ENCODE measurements at places on chromosomes 3 and 15.

DNA sequence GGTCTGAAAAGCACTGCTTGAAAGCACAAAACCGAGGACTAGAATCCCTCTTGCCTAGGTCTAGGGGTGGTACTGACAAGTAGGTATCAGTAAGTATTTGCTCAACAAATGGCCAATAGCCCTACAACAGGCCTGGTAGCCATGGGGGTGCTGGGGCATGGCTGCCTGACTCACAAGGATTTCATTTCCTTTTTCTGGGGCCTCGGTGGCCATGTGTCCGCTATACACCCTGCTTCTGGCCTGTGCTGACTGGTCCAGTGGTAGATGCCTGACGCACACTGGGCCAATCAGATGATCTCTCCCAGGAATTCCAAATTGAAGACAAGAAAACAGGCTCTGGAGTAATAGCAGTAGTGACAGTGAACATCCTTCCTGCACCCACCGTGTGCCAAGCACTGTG, 29.4 kb downstream of the MELTF start:
- no peak for DNase-seq

DNA sequence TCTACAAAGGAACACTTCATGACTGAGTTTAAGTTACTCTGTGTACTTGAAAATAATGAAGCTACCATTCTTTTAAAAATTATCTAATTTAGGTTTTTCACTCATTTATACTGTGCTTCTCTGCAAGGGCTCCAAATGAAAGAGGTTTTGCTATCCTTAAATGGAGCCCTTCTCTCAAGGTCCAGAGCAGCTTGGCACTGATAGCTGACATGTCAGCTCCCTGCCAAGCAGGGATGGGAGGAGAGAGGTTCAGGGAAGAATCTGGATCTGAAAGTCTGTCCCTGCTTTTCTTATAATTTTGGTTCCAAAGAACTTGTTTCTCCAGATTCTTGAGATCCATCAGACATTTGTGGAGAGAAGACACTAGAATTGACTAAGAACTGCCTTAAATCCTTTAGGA, 39.1 kb downstream of the MRPS11 start:
- DNase-seq, result no peak

GRCh38 chr3:87247430-87247773, 20.3 kb downstream of the CHMP2B start:
- no peak for DNase-seq

DNA sequence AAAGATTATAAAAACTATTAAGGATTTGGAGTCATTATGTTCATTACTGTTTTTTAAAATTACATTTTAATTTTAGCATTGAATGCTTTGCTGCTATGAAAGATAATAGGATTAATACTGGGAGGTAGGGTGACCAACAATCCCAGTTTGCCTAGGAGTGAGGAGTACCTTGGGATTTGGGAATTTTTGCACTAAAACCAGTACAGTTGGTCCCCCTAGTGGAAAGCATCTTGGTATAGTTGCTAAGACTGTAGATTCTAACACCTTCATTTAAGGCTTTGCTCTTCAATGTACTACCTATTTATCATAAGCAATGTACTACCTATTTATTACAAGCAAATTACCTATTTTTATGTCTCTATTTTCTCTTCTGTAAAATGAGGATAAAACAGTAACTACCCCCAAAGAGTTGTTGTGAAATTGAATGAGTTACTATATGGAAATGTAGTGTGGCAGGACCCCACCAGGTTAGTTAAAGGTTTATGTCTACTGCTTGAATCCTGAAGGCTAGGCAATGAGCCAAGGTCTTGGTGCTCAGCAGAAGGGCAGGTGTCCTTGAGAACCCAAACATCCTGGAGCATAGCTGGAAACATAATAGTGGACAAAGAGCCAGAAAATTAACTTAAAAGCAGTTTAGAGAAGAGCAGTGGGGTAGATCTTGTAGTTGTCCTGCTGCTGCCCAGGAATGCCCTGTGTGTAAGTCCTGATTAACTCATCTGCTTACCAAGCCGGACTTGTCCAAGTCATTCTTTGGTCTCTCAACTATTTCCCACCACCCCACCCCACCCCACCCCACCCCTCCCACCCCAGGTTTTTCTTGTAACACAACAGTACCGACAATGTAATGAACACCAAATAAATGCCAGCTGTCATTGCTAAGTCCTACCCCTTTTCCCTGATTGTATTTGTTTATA, 49.2 kb upstream of the NMD3 start:
- no peak for DNase-seq

- no peak for DNase-seq
Observed at GRCh38 chr3:129248286-129248979, 973 bp upstream of the COPG1 start.

DNA sequence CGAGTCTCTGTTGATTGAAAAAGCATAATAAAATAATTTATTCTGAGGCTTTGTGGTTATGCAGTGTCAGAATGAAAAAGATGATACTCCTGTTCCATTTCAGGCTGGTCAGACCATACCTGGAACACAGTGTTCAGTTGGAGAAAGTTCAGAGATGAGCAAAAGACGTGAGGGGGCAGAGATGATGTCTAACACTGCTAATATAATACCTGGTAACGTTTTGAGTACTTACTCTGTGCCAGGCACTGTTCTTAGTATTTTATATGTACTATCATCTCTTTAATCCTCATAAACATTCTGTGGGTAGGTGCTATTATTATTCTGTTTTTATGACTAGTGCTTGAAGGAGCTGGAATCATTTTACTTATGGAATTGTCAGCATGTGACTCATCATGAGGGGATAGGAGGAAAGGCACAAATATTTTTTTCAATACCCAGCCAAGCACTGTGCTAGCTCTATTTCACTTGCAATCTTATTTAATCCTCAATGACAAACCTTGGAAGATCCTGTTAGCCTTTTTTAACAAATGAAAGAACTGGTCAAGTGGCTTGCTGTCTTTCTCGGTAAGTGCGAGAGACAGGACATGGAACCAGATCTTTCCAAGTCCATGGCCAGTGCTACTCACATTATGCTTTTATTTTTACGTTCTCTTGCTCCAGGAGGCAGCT, 31.8 kb downstream of the IQGAP1 start:
- DNase-seq, result no peak

- peak; percentile 64 for DNase-seq
Observed at GRCh38 chr3:71454512-71455403, 128.8 kb downstream of the FOXP1 start.

DNA sequence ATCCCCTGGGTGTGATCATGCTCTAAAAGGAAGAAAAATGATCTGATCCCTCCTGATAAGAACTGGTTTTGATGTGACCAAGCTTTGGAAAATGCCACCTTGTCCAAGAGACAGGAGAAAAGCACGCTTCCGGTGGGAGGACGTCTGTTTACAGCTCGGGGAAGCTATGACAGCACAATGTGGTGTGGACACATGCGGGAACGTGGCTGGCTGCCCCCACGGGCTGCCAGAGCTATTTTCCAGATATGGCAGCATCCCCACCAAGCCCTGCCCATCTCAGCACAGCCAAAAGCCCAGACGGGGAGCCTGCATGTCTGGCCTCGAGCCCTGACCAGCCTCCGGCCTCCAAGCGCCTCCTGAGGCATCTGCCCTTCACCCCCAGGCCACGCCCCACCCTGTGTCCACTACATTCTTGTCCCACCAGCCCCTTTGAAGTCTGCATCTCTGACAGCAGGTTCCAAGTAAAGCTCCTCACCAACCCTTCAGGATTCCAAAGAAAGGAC, 63.2 kb upstream of the HRH1 start:
- DNase-seq, result no peak

DNA sequence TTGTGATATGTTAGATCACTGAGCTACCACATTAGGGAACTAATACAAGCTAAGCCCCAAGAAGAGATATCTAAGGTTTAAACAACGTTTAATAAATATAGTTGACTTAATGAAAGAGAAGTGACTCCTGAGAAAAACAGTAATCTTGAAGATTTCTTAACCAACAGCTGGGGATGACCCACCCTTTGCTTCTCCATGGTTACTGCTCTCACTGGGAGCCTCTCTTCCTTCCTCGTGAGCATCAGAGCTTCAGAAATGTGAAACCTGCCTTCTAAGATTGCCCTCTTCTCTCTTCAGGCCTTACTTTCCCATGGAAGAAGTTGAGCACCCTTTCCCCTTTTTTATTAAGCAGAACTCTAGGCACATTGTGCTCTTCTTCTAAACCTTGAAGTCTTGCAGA, 132.2 kb upstream of the NR2E3 start:
- no peak for DNase-seq

DNA sequence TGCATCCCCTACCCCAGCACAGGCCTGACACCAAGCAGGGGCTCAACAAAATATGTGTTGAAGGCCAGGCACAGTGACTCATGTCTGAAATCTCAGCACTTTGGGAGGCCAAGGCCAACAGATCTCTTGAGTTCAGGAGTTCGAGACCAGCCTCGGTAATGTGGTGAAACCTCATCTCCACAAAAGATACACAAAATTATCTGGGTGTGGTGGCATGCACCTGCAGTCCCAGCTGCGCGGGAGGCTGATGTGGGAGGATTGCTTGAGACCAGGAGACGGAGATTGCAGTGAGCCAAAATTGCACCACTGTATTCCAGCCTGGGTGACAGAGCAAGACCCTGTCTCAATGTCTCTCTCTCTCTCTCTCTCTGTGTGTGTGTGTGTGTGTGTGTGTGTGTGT, 30.7 kb upstream of the CYP11A1 start:
- DNase-seq, result no peak

DNA sequence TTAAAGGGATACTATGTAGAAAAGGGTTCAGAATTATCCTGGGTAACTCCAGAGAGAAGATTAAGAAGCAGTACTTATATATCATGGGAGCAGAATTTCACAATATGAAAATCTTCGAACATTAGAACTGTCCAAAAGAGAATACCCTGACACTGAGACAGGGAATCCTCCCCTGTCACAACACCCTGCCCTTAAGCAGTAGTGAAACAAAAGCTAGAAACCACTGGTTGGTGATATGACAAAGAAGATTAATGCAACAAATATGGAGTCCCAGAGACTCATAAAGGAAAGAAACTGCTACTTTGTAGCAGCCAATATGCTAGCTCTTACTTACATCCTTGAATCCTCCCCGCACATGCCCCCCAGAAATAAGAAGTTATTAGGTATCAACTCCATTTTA, 18.5 kb downstream of the MIX23 start:
- no peak for DNase-seq

GRCh38 chr15:66572146-66572545, 6.3 kb upstream of the LCTL start:
- no peak for DNase-seq

- DNase-seq, result peak; percentile 67
Observed at GRCh38 chr3:27533718-27534573, 49.8 kb upstream of the SLC4A7 start.
